ENCODE measurements at places on chromosomes 1 and 21.

- no peak for DNase-seq
Measured at GRCh38 chr21:26227130-26227529, 56.6 kb upstream of the APP start.

DNA sequence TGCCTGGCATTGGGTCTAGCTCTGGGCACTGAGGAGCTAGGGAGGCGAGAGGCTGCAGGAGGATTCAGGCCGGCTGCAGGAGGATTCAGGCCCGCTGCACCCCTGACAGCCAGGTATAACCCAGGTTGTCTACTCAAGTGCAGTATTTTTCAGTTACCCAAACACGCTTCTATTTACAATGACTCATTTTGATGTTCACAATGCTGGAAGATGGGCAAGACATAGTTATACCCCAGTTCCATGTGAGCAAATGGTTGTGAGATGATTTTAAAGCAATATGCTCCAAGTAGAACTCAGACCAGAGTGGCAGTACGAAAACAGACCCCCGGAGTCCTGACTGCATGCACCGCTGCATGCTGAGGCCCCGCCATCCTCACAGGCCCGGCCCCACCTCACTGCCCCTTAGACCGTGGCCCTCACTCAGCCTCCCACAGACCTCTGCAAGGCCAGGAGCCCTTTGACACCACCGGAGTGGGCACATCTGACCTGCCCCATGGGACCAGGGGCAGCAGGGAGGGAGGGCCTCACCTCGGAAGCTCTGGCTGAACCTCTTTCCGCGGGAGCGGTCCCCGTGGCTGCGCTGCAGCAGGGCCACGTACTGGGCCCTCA, 553 bp downstream of the LEFTY1 start:
- DNase-seq: no peak

- peak; percentile 53 for DNase-seq
Measured at GRCh38 chr1:156859523-156860112, 701 bp upstream of the INSRR start.

- peak; percentile 15 for DNase-seq
Measured at GRCh38 chr1:71311376-71311775, 230.5 kb upstream of the ZRANB2 start.

DNA sequence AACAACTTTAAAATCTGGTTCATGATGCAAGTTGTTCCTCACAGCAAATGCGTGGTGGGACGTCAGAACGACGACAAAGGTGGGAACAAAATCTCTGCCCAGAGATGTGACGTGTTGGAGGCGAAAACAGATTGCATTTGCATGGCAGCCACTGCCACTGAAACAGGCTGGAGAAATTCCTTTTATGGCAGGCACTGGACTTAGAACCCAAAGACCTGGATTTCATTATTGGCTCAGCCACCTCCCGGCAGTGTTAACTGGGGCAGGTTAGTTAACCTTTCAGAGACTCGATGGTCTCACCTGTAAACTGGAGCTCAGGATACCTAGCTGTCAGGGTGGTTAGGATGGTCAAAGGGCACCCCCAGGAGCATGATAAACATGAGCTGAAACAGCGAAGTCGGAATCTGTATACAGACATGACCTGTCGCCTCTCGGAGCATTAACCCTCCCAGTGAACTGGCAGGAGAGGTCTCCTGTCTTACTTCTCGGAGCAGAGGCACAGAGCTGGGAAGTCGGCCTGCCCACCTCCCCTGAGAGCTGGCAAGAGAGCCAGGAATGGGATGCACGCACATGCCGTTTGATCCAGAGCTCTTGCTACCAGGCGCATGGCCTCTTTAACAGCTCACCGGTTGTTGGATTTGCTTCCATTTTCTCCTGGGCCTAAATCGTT, 59.2 kb upstream of the TARBP1 start:
- DNase-seq: no peak

DNA sequence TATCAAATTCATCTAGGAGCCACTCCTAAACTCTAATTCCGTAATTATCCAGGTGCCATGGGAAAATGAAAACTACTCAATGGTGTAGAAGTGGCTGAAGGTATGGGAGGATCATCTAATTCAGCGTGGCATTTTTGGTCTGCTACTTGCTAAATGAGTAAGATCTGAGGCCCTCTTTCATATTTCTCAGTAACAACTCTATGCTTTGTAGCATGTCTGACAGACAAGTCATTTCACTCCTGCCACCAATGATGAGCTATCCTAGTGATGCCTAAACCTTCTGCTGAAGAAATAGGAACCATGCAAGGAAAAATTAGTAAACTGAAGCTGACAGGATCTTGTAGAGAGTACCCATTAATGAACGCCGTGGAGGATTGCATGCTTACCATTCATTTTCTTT, 145.3 kb downstream of the NTNG1 start:
- DNase-seq: no peak

GRCh38 chr1:112508278-112509004, at the start of gene WNT2B:
WNT2B (plus strand) TSS chr1:112508965; CDS start chr1:112509263, 298 bp downstream.
- peak; percentile 60 for DNase-seq

- no peak for DNase-seq
Measured at GRCh38 chr1:12692967-12693782, 22.7 kb upstream of the AADACL3 start.

- peak; percentile 47 for DNase-seq
Measured at GRCh38 chr21:38788275-38788905, 17.3 kb upstream of the ETS2 start.

DNA sequence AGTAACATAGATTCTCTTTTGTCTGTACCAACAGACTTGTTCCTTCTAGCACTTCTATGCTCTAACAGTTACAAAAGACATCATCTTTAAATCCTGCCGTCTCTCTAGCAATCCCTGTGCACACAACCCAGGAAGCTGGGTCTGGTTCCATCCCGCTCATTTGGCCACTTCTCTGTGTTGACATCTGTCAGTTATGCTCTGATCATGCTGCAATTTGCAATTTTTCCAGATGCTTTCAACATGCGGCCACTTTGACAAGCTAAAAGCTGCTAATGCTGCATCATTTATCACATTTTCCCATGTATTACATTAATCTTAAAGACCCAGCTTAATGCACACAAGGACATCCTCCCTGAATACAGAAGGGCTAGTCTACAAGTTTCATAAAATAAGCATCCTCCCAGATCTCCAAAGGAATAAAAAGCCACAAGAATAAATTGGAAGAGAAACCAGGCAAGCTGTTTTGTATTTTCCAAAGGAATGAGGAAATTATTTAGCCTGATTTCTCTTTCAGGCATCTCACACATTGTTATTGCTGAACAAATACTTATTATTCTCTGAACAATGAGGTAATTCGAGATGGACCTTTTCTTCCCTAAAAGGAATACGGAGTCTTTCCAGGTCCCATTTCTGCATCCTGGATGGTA, 19.0 kb upstream of the LRRC52 start:
- no peak for DNase-seq

GRCh38 chr1:92708368-92708950, 76.4 kb downstream of the EVI5 start:
- DNase-seq: no peak

DNA sequence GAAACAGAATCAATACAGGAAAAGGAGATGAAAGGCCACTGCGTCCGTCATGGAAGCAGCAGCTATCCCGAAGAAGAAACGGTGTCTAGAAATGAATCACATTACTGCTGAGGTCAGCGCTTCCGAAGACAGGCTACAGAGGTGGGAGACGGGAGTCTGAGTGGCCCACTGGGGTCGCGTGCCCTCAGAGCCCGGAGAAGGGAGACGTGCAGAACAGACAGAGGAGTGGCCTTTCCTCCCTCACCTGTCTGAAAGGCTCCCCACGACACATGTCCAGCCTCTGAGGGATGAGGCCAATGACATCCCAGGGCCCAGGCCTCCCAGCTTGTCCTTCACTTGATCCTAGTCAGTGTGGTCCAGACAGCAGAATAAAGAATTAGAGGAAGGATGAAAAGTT, 35.9 kb downstream of the VPS26C start:
- DNase-seq: no peak

DNA sequence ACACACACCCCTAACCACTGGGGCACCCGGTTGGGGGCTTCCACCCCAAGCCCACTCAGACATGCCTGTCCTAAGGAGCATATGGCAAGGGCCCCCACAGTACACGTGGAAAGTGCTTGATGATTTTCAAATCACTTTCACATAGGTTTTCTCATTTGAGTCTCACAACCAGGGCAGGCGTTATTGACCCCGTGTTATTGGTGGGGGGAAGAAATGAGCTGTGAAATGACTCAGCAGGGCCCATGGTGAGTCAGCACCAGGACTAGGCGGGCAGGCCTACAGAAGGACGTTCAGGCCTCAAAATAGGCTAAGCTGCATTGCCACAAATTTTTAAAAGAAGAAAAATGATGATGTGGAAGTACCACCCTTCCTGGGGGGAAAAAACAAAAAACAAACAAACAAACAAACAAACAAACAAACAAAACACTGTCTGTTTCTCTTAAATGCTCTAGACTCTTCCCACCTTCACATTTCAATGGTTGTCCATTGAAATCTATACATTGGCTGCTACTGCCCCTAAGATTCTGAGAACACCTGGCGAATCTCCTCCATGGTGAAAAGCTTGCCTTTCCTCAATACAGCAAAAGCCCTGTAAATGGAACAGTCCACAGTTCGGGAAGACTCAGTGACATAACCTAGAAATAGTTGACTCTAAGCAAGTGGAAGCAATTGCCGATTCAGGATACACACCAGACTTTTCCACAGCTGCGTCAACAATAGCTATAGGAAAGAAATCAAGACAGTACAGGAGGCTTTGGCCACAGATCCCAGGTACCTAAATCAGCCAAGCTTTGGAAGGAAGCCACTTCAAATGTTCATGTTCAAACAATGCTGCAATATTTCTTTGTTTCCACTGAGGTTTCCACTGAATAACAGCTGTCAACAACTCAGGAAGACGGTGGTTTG, 234.7 kb downstream of the TOMM20 start:
- peak; percentile 79 for DNase-seq

- no peak for DNase-seq
Measured at GRCh38 chr1:40155135-40155534, 6.1 kb upstream of the RLF start.

- DNase-seq: peak; percentile 27
Measured at GRCh38 chr1:18548643-18549042, 67.9 kb downstream of the KLHDC7A start.

DNA sequence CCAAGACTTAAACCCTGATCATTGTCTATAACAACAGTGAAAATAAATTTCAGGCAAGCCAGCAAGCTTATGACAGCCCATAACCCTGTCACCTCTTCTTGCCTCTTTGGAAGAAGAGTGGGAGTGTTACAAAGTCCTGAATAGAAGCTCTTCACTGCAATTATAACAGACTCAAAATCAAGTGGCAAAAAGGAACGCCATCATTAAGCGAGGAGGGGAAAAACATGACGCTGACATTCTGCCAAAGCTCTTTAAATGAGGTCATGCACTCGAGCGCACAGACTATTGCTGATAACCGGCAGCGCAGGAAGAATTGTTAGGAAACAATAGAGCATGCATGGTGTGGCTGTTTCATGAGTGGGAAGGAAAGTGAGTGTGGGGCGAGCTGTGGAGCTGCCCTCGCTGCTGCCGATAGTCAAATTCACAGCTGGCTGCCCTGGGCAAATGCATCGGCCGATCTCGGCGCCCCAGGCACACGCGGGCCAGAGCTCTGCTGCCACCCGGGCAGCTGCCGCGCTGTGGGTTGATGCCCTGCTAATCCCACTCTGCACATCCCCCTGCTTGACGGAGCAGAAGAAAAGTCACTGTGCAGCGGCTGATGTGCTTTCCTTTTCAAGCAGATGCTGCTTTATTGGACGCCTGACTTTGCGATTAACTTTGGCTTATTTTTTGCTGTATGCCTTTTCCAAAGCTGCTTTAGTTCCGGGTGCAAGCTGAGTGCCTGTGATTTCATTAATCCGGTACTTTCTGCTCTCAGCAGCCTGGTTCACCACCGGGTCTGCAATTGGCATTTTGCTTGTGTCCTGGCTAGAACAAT, 102.4 kb upstream of the ST6GALNAC5 start:
- DNase-seq: no peak

GRCh38 chr1:203629507-203630082, 3.0 kb downstream of the ATP2B4 start:
- peak; percentile 75 for DNase-seq

GRCh38 chr1:198436276-198436675, 104.2 kb downstream of the ATP6V1G3 start:
- DNase-seq: no peak

- DNase-seq: no peak
Measured at GRCh38 chr21:42695697-42696380, 42.4 kb downstream of the PDE9A start.

DNA sequence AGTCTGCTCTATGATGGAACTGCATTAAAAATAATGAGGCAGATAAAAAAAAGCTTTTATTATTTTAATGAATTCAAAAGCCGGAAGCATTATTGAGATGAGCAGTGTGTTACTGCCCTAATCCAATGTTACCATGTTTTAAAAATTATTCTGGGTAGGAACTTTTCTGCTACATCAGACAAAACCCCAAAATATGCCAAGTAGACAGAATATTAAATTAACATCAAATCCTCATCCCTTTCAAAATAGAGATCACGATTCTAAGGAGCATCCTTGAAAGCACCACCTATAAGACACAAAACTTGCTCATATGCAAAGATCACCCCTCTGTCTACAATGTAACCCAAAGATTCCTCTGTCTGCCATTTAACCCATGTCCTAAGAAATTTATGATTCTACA, 357.5 kb downstream of the SMYD3 start:
- DNase-seq: no peak

DNA sequence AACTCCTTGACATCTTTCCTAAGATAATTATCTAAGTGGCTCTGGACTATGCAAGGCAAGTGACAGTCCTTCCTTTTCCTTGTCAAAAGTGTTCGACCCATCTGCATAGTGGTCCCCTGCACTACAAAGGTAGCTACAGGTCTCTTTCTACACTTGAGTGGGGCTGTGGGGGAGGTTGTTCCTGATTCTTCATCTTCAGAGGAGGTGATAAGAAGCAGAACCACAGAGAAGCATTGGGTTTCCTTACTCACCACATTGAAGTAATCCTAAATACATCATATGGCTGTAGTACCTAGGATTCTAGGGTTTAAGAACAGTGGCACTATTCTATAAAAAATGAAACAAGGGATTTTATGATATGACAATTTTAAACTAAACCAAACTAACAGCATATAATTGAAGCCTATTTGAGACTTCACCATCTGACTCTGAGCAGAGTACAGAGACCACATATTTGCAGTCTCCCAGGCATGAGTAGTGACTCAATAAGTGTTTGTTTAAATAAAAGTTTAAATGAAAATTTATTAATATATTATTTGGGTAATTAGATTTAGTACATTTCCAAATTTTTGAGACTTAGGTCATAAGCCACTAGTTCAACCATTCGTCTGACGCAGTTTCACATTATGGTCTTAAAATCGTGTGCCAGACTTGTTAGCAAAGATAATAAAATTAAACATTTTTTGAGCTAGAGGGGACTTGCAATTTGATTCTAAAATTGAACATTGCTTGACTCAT, 54.9 kb upstream of the NEK7 start:
- no peak for DNase-seq

GRCh38 chr1:109714661-109715372, 2.8 kb downstream of the GSTM5 start:
- peak; percentile 1 for DNase-seq

- DNase-seq: no peak
Measured at GRCh38 chr21:36097427-36098181, 27.8 kb downstream of the CBR1 start.

GRCh38 chr21:17359781-17360180, 153.1 kb upstream of the CXADR start:
- DNase-seq: no peak

All from AG20443 (cell line).